ENCODE measurements at places on chromosomes 6 and 20.

DNA sequence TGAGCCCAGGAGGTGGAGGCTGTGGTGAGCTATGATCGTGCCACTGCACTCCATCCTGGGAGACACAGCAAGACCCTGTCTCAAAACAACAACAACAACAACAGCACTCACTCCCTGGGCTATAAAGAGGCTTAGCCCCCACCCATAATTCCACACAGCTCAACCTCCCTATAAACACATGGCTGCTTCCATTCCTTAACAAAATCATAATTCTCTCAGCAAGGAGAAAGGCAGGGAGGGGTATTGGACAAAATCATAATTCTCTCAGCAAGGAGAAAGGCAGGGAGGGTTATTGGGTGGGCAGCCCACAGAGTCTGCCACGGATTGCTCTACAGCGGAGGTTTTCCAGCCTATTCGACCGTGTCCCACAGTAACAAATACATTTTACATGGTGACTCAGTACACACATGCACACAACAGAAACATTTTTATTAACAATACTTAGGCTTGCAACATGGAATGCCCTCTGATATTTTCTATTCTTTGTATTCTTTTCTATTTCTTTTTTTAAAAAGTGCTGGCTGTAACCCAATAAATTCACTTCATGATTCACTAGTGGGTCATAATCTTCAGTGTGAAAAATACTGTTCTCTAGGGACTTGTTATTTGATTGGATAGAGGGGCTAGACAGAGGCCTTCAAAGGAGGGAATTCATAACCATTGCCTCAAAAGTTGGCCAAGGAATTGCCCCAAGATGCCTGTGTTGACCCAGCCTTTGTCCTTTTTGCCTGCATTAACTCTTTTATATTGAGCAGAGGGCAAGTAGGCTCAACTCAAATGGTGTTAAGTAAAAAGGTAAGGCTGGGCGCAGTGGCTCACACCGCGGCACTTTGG is 50.6 kb upstream of the ZMYND8 start:
- no peak for DNase-seq

GRCh38 chr20:33999025-33999649 is 5.4 kb downstream of the RALY start:
- no peak for DNase-seq

GRCh38 chr6:20197251-20197650 is 15.0 kb downstream of the MBOAT1 start:
- no peak for DNase-seq

- DNase-seq, result no peak
These were observed at the start of gene LKAAEAR1 for GRCh38 chr20:64083804-64084684. Gene LKAAEAR1, minus strand, starts transcription at chr20:64084398. Its CDS starts 179 bp downstream, at chr20:64084219.

- no peak for DNase-seq
These were observed 153.5 kb upstream of the DST start for GRCh38 chr6:56796196-56796532.

DNA sequence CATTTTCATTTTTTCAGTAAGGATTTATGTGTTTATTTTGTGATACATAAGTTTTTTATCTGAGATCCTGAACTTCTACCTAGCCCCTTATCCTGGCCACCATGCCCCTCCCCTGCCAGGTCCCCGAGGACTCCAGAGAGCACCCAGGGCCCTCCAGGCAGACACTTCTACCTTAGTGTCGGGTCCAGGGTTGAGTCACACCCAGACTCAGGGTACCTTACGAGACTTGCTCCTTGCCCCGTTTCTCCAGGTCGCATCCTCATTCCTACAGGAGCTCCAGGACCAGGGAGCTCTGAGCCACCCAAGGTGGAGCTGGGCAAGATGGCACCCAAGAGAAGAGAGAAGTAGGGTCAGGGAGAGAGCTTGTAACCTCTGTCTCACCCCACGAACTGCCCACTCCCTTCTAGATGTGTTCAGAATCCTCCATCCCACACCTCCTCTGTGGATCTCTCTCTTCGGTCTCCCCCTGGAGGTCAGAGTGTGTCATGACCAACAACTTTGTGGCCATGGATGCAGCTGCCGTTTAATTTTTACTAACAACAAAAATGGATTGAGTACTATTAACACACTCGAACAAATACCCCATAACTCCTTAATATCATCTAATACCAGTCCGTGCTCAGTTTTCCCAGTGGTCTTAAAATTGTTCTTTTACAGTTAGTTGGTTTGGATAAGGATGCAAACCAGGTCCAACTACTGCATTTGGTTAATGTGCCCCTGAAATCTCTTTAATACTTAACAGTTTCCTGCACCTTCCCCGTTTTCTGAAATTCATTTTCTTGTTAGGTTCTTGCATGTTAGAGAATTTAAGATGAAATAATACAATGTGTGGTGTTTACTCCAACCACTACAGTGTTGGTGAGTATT is 130.6 kb upstream of the INSM1 start:
- DNase-seq, result no peak

- DNase-seq, result no peak
These were observed 8.4 kb upstream of the SLC2A10 start for GRCh38 chr20:46701057-46701456.

DNA sequence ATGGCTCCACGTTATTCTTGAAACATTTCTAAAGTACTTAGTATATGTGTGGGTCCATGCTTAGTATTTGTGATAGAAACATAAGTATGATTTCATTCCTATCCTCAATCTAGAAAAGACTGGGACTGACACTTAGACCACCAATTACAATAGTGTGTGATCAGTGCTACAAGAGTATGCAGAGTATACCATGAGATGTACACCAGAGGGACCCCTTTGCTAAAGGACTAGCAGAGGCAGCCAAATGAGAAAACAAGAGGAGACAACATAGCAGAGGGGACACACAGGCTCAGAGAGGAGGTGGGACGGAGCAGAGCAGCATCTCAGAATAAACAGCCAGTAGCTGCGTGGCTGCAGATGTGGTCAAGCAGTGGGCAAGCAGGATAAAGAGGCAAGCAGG is 21.0 kb downstream of the RMND1 start:
- no peak for DNase-seq

GRCh38 chr6:21409231-21409630 is 184.3 kb upstream of the SOX4 start:
- DNase-seq, result no peak

GRCh38 chr20:9996944-9997343 is 37.8 kb upstream of the ANKEF1 start:
- no peak for DNase-seq

- no peak for DNase-seq
These were observed 102.6 kb downstream of the COL21A1 start for GRCh38 chr6:56144538-56145324.

GRCh38 chr20:48709058-48709691 is 118.6 kb downstream of the PREX1 start:
- no peak for DNase-seq

DNA sequence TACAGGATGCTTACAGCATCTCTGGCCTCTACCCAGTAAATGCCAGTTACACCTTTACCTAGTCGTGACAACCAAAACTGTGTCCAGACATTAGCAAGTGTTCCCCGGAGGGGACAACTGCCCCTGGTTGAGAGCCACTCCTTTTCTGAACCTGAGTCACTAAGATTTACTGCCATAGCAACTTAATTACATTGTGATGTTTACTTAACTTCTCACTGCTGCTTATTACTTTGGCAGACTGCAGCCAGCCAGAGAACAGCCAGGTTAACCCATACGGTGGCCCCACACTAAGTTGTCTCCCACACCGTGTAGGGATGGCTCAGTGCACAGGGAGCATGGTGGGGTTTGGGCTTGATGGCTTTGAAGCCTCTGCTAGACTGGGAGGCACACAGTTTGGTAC is 204.7 kb upstream of the SULF2 start:
- DNase-seq, result peak; percentile 66

GRCh38 chr20:10659651-10660601 is 13.9 kb downstream of the JAG1 start:
- peak; percentile 14 for DNase-seq

GRCh38 chr6:2376429-2377355 is 131.3 kb upstream of the GMDS start:
- no peak for DNase-seq

DNA sequence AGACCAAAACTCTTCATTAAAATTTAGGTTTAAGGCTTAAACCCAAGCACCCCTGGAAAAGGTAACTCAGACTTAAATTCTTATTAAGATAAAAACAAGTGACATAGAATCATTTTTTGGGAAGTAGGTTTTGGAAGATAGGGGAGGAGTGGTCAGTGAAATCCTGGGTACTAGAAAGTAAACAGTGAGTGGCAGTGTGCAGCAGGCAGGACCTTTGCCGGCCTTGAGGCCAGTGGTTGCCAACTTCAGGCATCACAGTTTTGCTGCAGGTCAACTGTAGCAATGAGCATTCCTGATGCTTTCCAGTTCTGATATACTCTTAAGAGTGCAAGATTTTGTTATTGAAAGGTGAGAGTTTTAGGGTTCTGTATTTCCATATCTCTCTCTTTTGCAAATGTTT is 69.3 kb upstream of the SUPT3H start:
- DNase-seq, result no peak

- no peak for DNase-seq
These were observed 98.5 kb downstream of the ARMC2 start for GRCh38 chr6:108946695-108947094.

GRCh38 chr6:134938896-134939295 is 11.0 kb downstream of the ALDH8A1 start:
- no peak for DNase-seq

GRCh38 chr6:13794184-13794583 is 20.2 kb downstream of the MCUR1 start:
- DNase-seq, result no peak

- DNase-seq, result no peak
These were observed 121.9 kb upstream of the SULF2 start for GRCh38 chr20:47907031-47907675.

GRCh38 chr6:142796024-142796423 is 149.0 kb downstream of the HIVEP2 start:
- no peak for DNase-seq

DNA sequence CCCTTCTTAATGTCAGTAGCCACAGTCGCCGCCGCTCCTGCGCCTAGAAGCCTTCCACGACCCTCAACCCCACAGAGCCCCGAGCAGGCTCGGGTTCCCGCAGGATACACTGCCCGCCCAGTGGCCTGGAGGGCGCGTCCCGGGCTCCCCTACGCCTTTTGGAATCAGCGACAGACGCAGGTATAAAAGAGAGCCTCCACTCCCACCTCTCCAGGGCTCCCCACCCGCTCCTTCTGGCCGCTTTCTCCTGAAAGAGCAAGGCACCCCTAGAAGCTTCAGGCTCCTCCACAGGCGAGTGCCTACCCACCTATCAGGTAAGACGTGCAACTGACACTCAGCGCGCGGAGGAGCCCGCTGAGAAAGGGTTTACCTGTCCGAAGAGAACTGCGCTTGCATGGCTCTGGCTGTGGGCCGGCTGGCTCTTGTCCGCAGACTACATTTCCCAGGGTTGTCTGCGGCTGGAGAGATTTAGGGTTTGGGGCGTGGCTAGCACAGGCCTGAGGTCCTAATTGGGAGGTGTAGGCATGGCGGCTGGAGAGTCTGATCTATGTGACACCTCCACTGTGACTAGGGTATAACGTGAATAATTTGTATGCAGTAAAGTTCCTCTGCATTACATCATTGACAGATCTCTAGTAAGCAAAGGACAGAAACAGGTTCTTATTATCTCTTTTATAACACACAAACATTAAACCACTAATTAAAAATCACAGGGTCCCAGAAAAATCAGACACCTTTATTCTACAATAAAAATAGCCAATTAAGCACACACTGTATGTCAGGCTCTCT is 13.5 kb upstream of the ZNF391 start:
- peak; percentile 60 for DNase-seq

DNA sequence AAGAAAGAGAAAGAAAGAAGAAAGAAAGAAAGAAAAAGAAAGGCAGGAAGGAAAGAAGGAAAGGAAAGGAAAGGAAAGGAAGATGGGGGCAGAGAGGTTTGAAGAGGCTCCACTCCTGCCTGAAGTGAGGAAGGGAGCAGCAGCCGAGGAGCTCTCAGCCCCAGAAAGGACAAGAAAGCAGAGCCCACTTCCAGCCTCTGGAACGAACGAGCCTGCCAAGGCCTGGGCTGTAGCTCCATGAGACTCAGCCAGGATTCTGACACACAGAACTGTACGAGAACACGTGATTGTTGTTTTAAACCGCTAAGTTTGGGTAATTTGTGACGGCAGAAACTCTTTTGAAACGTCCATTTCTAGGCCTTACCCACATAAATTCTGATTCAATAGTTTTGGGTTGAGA is 69.5 kb downstream of the TTLL2 start:
- no peak for DNase-seq

- no peak for DNase-seq
These were observed 3.4 kb downstream of the EYA4 start for GRCh38 chr6:133244519-133244918.

DNA sequence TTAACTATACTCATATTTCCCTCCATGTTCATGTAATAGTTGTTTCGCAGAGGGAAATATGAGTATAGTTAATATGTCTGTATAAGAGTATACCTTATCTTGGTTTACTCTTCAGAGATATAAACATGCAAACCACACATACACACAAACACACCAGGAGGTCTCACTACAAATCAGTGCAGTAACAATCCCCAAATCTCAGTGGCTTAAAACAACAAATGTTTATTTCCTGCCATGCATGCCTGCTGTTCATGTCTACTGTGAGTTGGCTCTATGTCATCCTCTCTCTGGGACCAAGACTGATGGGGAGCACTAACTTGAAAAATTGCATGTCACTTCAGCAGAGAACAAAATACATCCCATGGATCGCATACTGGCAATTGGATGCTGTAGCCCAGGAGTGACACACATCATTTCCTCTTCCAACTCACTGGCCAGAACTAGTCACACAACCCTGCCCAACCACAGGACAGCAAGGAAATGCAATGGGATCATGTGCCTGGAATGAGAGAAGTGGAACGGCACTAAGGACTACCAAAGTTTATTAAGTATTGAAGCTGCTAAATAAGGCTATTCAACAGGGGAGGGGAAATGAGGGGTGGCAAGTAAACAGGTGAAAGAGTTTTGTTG is 89.0 kb upstream of the DTNBP1 start:
- DNase-seq, result no peak

DNA sequence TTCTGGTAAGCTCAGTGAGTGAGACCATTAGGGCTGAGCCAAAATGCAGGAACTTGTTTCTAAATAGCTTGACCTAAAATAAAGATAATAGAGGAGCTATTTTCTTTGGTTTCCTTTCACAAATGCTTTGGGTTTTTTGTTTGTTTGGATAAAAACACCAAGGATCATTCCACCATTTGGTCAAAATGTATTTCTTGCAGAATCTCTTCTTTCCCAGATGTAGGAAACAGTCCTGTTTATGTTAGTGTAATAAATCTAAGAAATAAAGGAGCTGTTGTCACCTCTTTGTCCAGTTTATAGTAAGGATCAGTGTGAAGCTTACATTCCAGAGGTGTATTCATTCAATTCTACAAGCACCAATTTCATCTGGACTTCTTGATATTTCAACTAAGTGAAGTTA is 297.8 kb downstream of the GJA1 start:
- no peak for DNase-seq

- no peak for DNase-seq
These were observed 14.4 kb downstream of the MYB start for GRCh38 chr6:135195522-135195921.

- DNase-seq, result no peak
These were observed 14.0 kb downstream of the KIAA1755 start for GRCh38 chr20:38246357-38247165.

DNA sequence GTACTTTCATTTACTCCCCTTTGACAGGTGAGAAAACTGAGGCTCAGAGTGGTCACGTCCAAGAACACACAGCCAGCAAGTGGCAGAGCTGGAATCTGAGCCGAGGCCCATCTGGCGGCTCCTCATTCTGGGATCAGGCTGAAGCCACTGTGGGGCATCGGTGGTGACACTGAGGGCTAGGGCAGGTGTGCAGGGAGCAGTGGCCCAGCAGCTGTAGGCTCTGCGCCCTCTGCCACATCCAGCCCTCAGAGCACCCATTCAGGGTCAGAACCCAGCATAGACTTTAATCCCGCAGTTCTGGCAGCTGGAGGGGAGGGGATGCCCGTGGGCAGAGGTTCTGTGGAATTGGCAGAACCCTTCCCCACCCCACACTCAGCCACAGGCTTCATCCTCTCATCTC is 210.3 kb downstream of the PREX1 start:
- DNase-seq, result no peak
